ENCODE measurements at places on chromosomes 16 and 17.

DNA sequence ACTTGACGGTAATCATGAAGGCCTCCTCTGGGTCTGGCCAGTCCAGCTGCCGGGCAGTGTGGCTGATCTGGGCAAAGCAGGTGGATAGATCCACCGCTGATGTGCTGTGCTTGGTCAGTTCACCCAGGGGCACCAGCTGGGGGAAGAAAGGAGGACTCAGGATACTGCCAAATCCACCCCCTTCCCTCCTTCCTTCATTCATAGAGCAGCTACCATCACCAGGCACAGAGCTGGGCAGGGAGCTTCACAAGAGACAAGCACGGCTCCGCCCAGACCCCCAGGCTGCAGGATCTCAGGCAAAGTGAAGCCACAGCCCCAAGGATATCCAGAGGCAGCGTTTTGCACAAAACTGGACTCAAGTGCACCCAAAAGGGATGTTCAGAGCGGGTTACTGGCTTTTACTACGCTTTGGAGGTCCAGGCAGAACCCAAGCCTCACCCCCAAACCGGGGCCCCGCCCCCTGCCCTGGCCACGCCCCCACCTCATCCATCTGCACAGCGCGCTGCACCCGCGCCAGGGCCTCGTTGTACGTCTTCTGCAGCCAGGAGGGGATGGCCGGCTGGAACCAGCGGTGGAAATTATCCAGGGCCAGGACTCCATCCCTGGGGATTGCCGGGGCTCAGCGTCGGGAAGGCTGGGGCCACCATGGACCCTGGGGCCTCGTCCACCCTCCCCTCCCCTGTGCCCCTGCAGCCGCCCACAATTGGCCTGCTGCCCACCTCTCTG lies 9.1 kb downstream of the UNC13D start:
- DNase-seq, result no peak

GRCh38 chr17:27471321-27472269 lies 15.3 kb downstream of the KSR1 start:
- DNase-seq, result peak; percentile 71

DNA sequence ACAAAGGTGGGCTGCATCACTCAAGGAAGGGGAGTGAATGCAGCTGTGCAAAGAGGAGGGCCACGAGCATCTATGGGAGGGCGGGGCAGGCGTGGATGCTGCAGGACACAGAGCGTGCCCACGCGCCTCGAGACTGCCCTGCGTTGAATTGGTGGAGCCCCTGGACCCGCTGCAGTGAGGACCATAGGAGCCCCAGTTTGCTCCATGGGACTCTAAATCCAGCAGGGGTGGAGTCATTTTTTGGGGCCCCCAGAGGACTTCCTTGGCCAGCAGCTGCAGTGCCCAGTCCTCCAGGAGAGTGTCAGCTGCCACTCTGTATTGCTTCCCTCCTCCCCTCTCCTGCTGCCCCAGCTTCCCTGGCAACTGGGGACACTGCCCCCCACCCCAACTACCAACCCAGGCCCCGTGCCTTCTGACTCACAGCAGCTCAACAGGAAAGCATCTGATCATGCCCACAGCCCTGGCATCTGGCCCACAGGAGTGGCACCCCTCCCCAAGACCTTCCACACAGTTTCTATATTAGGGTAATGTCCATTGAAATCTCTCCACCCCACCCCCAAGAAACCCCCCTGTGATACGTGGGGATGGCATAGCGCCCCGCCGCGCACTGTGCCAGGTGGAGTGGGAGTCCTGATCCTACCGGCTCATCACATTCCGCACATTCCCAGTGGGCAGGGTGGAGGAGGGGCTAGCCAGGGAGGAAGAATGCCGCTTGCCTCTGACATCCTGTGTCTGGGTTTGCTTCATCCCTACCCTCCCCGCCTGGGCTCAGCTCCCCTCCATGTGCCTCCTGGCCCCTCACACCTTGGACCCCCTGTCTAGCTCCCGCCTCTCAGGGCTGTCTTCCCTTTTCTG lies 27.8 kb upstream of the ITGA3 start:
- no peak for DNase-seq

GRCh38 chr17:80441133-80441578 lies 26.2 kb downstream of the ENDOV start:
- no peak for DNase-seq

DNA sequence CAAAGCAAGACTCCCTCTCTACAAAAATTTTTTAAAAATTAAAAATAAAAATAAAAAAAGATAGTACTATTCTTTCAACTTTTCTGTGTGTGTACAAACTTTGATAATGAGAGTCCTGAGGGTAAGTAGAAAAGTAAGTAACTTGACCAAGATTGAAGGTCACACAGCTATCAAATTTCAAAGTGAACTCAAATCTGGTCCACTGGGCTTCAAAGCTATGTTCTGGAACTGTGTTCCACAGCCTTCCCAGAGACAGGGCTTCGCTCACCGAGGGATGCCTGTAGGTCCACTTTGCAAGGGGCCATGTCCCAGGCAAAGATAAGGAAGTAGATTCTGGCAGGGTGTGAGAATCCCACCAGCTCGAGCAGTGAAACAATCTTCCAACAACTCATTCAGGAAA lies 56.3 kb upstream of the TNRC6A start:
- no peak for DNase-seq

DNA sequence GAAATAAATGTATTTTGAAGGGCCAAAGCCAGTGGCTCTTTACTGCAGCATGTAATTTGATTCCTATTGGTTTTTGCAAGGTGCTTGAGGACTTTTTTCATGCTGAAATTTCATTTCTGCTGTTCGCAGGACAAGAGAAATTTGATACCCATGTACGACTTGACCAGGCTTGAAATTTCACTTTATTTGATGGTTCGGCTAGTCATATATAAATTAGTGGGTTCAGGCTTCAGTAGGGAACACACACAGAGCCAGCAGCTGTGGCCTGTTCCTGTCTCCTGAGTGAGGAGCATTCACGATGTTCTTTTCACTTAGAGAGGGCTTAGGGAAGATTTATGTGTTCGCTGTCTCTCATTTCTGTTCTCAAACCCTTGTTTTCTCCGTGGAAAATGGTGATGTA lies 258.4 kb upstream of the CACNG5 start:
- no peak for DNase-seq

Measured in head of caudate nucleus (tissue), 42 donors.